Fibroblast of pulmonary artery (primary cell): ENCODE measurements at places on chromosomes 4 and X.

GRCh38 chr4:169029947-169030346 lies 19.9 kb upstream of the CBR4 start:
- DNase-seq: no peak

DNA sequence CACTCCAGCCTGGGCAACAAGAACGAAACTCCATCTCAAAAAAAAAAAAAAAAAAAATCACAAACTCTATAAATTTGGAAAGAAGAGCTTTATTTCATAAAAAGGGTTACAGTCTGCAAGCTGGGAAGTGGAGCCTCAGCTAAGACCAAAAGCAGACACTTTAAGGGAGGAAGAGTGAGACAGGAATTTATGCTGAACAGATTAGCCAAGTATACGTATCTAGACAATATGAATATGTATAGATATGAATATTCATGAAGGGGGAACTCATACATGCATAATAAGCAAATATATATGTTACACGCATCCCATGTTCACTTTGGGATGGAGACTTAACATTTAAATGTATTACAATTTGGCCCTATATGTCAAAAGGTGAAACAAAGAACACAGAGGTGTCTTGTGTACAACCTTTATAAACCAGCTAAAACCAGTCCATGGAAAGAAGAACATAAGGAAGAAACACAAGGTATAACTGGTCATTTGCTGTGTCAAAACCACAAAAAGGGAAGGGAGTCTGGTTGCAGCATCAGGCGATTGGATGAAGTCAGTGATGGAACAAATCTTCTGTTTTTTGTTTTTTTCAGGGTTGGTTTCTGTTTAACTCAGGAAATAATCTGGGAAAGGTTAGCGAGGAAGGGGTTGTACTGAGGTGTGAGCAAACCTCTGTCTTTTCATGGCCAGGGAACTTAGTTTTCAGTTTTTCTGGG lies 130.0 kb upstream of the MAOA start:
- no peak for DNase-seq

- no peak for DNase-seq
Measured at GRCh38 chrX:7654316-7654715, 188.7 kb upstream of the VCX start.

GRCh38 chr4:1449833-1450741 lies 43.8 kb upstream of the NKX1-1 start:
- no peak for DNase-seq

- no peak for DNase-seq
Measured at GRCh38 chr4:40600850-40601249, 28.8 kb downstream of the RBM47 start.

- DNase-seq: no peak
Measured at GRCh38 chrX:130419263-130419662, 17.5 kb downstream of the RBMX2 start.

GRCh38 chrX:112654871-112655270 lies 24.9 kb downstream of the LHFPL1 start:
- DNase-seq: peak; percentile 58

DNA sequence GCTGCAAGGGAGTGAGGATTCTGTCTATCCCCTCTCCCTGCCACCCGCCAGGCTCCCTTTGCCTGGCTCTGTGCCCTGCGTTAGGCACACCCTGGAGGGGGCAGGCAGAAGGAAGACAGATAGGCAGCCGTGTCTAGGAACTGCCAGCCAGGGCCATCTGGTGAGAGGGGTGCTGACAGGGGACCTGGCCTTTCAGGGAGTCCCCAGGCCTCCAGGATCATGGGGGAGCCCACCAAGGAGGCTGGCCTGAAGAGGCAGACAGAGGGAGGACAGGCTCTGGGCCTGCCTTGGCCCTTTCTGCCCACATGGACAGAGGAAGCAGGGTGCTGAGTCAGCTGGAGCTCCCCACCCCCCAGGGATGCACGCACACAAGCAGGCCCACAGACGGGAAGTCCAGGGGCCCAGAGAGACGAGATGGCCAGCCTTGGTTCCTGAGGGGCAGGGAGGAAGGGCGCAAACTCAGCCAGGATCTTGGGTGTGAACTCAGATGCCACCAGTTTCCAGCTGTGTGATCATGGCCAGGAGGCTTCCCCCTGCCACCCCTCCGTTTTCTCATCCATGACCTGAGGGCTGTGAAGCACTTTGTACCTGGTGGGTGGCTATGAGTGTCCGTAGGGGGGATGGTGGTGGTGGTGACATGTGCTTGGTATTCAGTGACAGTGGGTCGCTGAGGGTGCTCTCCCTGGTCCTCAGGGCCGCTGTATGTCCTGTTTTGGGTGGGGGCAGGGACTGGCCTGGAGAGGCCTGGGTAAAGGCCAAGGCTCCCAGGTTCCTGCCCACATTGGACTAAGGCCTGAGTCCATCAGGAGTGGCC lies 1.8 kb downstream of the SH3BP2 start:
- DNase-seq: peak; percentile 86

DNA sequence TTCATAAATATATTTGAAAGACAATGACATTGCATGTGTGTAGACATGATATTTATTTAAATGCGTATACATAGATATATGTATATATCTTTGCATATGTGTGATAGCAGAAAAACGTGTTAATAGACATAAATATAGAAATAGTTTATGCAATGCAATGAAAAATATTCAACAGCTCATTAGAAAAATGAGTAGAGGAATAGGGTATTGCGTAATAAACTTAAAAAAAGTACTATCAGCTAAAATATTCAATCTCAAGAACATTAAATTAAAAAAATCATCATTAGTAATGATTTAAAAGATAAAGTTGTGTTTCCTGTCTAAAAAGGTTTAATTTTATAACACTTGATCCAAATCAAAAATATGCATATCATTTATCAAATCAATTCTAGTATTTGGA lies 2101.5 kb upstream of the TENM3 start:
- no peak for DNase-seq

DNA sequence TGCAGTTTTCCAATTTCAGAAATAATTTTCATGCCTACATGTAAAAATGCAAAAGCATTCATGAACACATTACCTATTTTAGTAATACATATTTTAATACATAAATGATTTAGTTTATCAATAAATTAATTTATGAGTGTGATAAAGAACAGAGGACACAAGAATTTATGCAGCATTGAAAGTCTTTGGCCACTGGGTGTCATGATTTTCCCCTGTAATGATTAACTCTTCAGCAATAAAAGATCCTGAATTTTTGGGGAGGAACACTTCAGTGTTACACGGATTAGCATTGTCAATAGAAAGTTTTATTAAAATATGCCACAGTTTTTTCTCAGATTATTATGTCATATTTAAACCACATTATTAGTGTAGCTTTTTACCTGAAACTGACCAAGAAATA lies 8.6 kb upstream of the VCX2 start:
- peak; percentile 8 for DNase-seq

DNA sequence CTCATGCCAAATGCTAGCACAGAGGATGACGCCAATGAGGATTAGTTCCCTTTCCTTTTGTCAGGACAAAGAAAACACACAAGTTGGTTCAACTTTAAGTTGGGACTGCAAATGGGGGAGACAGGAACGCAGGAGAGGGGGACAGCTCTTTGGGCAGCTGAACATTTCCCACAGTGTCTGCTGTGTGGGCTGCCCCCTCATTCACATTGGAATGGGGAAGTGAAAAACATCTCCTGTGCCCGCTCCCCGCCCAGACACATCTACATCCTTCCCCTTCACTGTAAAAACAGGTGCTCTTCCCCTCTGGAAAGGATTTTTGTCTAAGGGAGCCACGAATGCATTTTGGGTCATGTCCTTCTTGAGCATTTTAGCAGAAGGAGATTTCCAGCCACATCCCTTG lies 44.5 kb upstream of the TBC1D9 start:
- DNase-seq: no peak

DNA sequence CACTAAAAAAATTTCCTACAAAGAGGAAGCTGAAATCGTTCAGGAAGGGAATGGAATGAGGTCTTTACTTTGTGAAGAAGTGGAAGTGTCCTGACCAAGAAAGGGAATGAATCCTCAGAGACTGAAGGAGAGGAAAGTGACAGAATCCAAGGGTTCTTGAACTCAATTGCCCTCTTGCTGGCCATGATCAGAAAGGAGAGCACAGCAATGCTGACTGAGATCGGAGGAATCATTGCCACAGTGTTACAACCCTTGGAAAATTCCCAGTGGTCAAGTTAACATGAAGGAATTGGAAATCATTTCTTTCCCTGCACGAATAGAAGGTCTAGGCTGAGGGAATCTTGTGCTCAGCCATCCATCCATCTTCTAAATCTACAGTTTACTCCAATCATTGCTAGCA lies 190.0 kb upstream of the NEIL3 start:
- DNase-seq: no peak

DNA sequence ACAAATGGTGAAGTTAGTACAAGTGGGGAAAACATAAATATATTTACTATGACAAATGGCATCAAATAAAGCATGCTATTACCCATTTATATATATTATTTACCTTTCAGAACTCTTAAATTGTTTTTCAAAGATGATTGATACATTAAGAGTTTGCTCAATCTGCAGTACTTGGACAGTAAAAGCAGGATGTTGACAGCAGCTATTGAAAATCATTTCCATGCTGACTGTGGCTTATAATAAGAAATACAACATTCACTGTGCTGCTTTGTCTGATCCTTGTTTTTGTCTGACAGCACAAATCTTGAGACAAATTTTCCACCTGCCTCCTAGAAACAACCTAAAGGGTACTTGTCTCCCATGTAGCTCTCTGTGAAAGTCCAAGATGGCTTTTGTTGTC lies 134.1 kb upstream of the FAT1 start:
- no peak for DNase-seq

DNA sequence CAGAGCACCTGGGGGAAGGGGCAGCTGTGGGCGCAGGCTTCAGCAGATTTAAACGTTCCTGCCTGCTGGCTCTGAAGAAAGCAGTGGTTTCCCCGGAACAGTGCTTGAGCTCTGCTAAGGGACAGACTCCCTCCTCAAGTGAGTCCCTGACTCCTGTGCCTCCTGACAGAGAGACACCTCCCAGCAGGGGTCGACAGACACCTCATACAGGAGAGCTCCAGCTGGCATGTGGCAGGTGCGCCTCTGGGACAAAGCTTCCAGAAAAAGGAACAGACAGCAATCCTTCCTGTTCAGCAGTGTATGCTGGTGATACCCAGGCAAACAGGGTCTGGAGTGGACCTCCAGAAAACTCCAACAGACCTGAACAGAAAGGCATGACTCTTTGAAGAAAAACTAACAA lies 68.1 kb downstream of the ZC4H2 start:
- no peak for DNase-seq

DNA sequence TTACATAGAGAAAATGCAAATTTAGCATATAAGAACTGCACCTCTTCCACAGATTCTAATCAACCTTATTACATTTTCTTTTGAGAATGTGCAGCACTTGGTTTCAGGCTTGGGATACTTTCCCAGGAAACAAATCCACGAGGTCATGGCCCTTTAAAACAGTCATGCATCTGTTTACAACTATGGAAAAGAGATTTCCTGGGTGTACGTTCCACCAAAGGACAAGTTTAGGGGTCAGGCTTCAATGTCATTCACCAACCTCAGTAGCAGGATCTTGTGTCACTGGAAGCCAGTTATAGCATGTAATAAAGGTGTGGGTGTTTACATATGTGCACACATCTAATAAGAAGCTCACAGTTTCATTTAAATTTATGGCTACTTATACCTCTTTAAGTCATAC lies 30.7 kb downstream of the EREG start:
- peak; percentile 31 for DNase-seq

GRCh38 chr4:85092536-85092935 lies 126.0 kb upstream of the WDFY3 start:
- DNase-seq: no peak

GRCh38 chrX:7184816-7185215 lies 36.9 kb upstream of the PUDP start:
- DNase-seq: no peak

DNA sequence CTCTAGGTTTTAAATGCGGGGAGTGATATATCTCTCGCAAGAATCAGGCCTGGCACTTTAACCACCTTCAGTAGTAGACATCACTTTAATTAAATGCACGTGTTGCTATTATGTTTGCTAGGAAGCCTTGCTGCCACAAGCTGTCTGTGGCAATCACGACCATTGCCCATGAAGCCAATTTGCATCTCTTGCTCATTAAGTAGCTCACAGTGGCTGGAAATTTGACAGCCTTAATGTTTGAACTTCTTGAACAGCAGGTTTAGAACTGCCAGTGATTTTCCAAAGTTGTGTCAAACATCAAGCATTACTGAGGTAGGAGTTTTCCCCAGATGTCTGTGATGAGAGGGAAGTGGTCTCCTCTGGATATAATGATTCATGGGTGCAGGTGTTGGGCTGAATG lies 642.3 kb upstream of the CPEB2 start:
- DNase-seq: no peak

- DNase-seq: no peak
Measured at GRCh38 chrX:83658731-83659130, 150.6 kb downstream of the POU3F4 start.

DNA sequence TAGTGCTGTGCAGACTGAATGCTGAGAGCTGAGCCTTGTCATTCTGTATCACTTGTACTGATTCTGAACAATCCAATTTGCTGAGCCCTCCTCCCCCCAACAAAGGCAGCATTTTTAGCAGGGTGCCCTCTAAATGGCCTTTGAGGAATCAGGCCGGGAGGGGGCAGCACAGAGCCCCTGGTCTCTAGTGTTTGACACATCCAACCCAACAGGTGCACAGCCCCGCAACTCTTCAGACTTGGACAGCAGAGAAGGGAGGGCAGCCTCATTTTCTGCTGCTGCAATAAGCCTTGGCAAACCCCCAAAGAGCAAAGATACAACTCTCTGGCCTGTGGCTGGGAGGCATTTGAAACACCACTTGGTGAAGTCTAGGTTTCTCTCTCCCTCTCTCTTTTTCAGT lies 3.4 kb downstream of the ATP1B4 start:
- peak; percentile 11 for DNase-seq

DNA sequence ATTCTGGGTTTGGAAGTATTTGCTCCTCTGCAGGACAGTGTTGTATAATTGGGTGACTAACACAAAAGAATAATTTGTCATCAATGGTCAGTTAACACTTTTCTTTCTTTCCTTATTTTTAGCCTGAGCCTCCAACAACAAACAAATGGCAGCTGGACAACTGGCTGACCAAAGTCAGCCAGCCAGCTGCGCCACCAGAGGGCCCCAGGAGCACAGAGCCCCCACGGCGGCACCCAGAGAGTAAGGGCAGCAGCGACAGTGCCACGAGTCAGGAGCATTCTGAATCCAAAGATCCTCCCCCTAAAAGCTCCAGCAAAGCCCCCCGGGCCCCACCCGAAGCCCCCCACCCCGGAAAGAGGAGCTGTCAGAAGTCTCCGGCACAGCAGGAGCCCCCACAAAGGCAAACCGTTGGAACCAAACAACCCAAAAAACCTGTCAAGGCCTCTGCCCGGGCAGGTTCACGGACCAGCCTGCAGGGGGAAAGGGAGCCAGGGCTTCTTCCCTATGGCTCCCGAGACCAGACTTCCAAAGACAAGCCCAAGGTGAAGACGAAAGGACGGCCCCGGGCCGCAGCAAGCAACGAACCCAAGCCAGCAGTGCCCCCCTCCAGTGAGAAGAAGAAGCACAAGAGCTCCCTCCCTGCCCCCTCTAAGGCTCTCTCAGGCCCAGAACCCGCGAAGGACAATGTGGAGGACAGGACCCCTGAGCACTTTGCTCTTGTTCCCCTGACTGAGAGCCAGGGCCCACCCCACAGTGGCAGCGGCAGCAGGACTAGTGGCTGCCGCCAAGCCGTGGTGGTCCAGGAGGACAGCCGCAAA lies 106.0 kb downstream of the KLHL8 start:
- DNase-seq: no peak
